ENCODE measurements at places on chromosomes 6 and 20. TPM values are rescaled to one million over a fixed set of nuclear protein-coding genes. Genes with fewer than 3 reads are reported as not detected.
A peak's percentile ranks its signal among the peaks of the same experiment; 100 is the strongest.

TSPYL1 gene
- 58.7 TPM for total RNA-seq

PARD6B gene
- 2.8 TPM for total RNA-seq

GRCh38 chr6:25874118-25874517, at the start of gene SLC17A3:
Gene SLC17A3, minus strand, starts transcription at chr6:25874243. Its CDS starts 5,856 bp downstream, at chr6:25868387.
- no peak within 1 kb of the TSS for H3K4me3 ChIP-seq
- no peak within 1 kb of the TSS for H3K27ac ChIP-seq
- no peaks in the 10 kb centered on the region for H3K4me1 ChIP-seq
- no peaks in the 10 kb centered on the region for H3K27me3 ChIP-seq
- DNase-seq = no peak
- H3K36me3 ChIP-seq = no peaks in the 10 kb centered on the region

DNA sequence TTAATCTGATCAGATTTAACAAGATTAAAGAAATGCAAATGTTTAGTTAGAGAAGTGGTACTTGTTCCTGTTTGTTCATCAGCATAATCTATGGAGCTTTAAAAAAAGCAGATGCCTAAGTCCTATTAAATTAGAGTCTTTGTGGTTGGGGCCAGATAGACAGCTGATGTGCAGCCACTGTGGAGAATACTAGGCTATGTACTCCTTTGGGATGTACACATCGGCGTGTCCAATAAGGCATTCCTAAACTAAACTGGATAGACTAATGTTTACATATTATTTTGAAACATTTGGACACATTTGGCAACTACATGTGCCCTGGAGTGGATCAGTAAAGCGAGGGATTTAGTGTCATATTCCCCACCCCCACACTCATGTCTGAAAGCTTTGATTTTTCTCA, 459.5 kb downstream of the LMBRD1 start:
- H3K4me3 ChIP-seq = no peak overlapping the region
- H3K4me1 ChIP-seq = no peaks in the 10 kb centered on the region
- H3K36me3 ChIP-seq = no peaks in the 10 kb centered on the region
- no peak for DNase-seq

DPPA5 gene
- not detected for total RNA-seq

TAAR8 gene
- not detected for total RNA-seq

KHDC1L gene
- total RNA-seq = not detected

OLIG3 gene
- not detected for total RNA-seq

NHSL1 gene
- total RNA-seq = 13.9 TPM

- H3K4me1 ChIP-seq = peaks cover 13% of the 10 kb centered on the region
- no peak for DNase-seq
- H3K27ac ChIP-seq = no peak overlapping the region
- no peaks in the 10 kb centered on the region for H3K36me3 ChIP-seq
- H3K27me3 ChIP-seq = peaks cover 20% of the 10 kb centered on the region
Measured at GRCh38 chr6:125753937-125754259, 4.5 kb downstream of the HEY2 start.

ZNF391 gene
- not detected for total RNA-seq

TDP2 gene
- total RNA-seq = 23.6 TPM

GRCh38 chr6:148044261-148044751, 298.3 kb upstream of the SASH1 start:
- peak; percentile 89 for DNase-seq
- no peaks in the 10 kb centered on the region for H3K27me3 ChIP-seq
- H3K36me3 ChIP-seq = no peaks in the 10 kb centered on the region
- H3K27ac ChIP-seq = peak overlapping the region; percentile 74
- H3K4me3 ChIP-seq = no peak overlapping the region
- H3K4me1 ChIP-seq = peaks cover 21% of the 10 kb centered on the region

HSPA12B gene
- not detected for total RNA-seq

TMC2 gene
- not detected for total RNA-seq

GRCh38 chr6:26355366-26355765, 9.6 kb upstream of the BTN3A2 start:
- DNase-seq = no peak
- no peak overlapping the region for H3K27ac ChIP-seq
- no peaks in the 10 kb centered on the region for H3K27me3 ChIP-seq
- H3K4me1 ChIP-seq = peaks cover 23% of the 10 kb centered on the region
- no peak overlapping the region for H3K4me3 ChIP-seq

GRCh38 chr6:5046430-5046829, 38.7 kb upstream of the PPP1R3G start:
- no peak overlapping the region for H3K4me3 ChIP-seq
- no peak overlapping the region for H3K27ac ChIP-seq
- peaks cover 9% of the 10 kb centered on the region for H3K4me1 ChIP-seq
- no peak for DNase-seq
- no peaks in the 10 kb centered on the region for H3K36me3 ChIP-seq

CAGE1 gene
- total RNA-seq = 0.08 TPM

- no peaks in the 10 kb centered on the region for H3K36me3 ChIP-seq
- DNase-seq = no peak
- no peaks in the 10 kb centered on the region for H3K27me3 ChIP-seq
- no peaks in the 10 kb centered on the region for H3K4me1 ChIP-seq
- no peak overlapping the region for H3K4me3 ChIP-seq
- no peak overlapping the region for H3K27ac ChIP-seq
Measured at GRCh38 chr20:52142757-52143156, 48.8 kb downstream of the ZFP64 start.

- no peaks in the 10 kb centered on the region for H3K27me3 ChIP-seq
- DNase-seq = no peak
- no peak overlapping the region for H3K27ac ChIP-seq
- peaks cover 8% of the 10 kb centered on the region for H3K4me1 ChIP-seq
- no peaks in the 10 kb centered on the region for H3K36me3 ChIP-seq
- no peak overlapping the region for H3K4me3 ChIP-seq
Measured at GRCh38 chr6:5541751-5542432, 280.6 kb downstream of the FARS2 start.

DNA sequence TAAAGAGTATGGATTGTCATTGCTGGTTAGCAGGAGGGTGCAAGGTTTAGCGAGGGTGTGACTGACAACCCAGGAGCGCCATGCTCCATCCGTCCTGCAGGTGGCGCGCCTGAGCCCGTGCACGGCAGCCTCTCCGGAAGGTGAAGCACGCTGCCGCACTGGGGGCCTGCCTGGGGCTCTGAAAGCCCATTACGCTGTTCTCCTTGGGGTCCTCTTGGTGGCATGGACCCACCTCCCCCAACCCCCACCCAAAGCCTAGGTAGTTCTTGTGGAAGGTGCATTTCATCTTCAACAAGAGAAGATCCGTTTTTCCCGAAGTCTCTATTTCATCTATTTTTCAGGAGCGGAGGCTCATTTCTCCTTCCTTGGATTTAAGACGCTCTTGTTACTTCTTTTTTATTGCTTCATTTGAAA, 197.4 kb upstream of the KCNG1 start:
- H3K36me3 ChIP-seq = no peaks in the 10 kb centered on the region
- no peak overlapping the region for H3K4me3 ChIP-seq
- H3K4me1 ChIP-seq = no peaks in the 10 kb centered on the region
- H3K27me3 ChIP-seq = peaks cover 10% of the 10 kb centered on the region
- DNase-seq = peak; percentile 32

DNA sequence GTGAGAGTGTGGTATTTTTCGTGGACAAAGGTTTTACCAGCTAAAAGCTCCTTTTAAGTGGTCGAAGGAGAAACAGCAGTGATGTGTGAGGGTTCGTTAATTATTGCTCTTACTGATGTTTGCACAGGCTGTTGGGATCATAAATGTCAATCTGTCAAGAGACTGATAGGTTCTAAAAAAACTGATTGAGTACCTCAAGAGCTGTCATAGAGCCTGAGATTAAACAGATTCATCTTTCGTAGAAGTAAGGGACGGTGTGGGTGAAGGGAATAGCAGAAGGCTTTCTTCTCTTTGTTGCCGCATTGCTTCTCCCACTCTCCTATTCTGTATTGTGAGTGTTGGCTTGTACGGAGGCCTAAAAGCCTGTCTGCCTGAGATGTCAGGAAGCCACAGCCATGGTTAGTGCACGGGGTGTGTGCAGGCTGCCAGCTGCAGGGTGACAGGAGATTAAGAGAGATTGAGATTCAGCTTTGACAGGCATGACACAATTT, 291.0 kb downstream of the ZFAND3 start:
- H3K4me3 ChIP-seq = no peak overlapping the region
- no peaks in the 10 kb centered on the region for H3K36me3 ChIP-seq
- H3K4me1 ChIP-seq = no peaks in the 10 kb centered on the region
- no peaks in the 10 kb centered on the region for H3K27me3 ChIP-seq

TMEM170B gene
- total RNA-seq = under 0.01 TPM

OR2J1 gene
- not detected for total RNA-seq

PROCR gene
- total RNA-seq = 22.0 TPM

DNA sequence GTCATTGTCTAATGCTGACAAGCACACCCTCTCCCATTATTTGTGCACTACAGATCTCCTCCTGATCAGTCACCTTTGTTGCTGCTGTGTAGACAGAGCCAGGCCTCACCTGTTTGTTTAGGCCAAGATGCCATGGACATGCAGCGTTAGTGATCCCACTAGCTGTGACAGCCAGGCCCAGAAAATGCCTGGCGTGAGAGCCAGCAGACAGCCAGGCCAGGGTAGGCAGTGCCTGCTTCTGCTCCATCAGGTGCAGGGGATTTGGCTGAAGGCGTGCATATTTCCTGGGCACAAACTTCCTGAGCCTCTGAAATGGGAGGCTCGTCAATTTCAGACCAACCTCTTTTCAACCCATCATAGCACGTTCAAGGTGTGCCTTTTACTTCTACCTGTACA, 27.3 kb downstream of the MANBAL start:
- H3K4me3 ChIP-seq = no peak overlapping the region
- peaks cover 28% of the 10 kb centered on the region for H3K4me1 ChIP-seq
- H3K27me3 ChIP-seq = no peaks in the 10 kb centered on the region
- H3K36me3 ChIP-seq = peaks cover 54% of the 10 kb centered on the region

FOXC1 gene
- total RNA-seq = 16.0 TPM

- no peak for DNase-seq
- no peaks in the 10 kb centered on the region for H3K4me1 ChIP-seq
- H3K4me3 ChIP-seq = no peak overlapping the region
- no peak overlapping the region for H3K27ac ChIP-seq
Measured at GRCh38 chr20:25065625-25066338, 7.8 kb upstream of the ACSS1 start.

DNA sequence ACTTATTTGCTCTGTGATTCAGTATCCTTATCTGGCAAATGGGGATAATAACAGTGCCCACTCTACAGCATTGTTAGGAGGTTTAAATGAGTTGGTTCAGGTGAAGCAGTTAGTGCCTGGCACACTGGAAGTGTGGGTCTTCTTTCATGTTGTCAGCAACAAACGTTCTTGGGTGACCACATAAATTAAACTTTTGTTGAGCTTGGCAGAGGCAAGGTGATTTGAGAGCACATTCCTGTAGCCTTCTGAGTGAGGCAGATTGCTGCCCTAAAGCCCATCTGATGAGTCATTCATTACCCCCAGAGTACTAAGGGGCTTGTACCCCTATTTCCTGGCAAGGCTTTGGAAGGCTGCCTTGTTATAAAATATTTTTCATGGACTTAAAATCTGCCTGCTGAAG, 25.8 kb downstream of the SEC23B start:
- H3K27me3 ChIP-seq = no peaks in the 10 kb centered on the region
- H3K4me1 ChIP-seq = no peaks in the 10 kb centered on the region
- no peak overlapping the region for H3K27ac ChIP-seq

CD24 gene
- total RNA-seq = 299 TPM

DNA sequence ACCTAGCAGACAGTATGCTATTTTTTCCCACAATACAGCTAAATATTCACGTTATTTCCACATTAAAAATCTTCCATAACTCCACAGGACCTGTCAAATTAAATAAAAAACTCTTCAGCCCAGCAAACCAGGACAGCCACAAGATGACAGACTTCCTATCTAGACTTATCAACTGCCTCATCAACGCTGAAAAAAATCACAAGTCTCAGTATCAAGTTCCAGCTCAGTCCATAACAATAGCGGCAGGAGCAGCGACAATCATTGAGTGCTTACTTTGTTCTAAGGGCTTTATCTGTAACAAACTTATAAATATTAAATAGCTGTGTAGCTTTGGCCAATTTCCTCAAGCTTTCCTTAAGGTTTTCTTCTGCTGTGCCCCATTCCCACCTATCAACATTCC, 24.7 kb downstream of the RCAN2 start:
- no peak overlapping the region for H3K4me3 ChIP-seq
- DNase-seq = no peak
- H3K27ac ChIP-seq = no peak overlapping the region
- no peaks in the 10 kb centered on the region for H3K36me3 ChIP-seq

GRCh38 chr6:108638993-108639392, 78.3 kb downstream of the FOXO3 start:
- no peaks in the 10 kb centered on the region for H3K36me3 ChIP-seq
- no peaks in the 10 kb centered on the region for H3K27me3 ChIP-seq
- no peak overlapping the region for H3K27ac ChIP-seq
- DNase-seq = no peak

DNA sequence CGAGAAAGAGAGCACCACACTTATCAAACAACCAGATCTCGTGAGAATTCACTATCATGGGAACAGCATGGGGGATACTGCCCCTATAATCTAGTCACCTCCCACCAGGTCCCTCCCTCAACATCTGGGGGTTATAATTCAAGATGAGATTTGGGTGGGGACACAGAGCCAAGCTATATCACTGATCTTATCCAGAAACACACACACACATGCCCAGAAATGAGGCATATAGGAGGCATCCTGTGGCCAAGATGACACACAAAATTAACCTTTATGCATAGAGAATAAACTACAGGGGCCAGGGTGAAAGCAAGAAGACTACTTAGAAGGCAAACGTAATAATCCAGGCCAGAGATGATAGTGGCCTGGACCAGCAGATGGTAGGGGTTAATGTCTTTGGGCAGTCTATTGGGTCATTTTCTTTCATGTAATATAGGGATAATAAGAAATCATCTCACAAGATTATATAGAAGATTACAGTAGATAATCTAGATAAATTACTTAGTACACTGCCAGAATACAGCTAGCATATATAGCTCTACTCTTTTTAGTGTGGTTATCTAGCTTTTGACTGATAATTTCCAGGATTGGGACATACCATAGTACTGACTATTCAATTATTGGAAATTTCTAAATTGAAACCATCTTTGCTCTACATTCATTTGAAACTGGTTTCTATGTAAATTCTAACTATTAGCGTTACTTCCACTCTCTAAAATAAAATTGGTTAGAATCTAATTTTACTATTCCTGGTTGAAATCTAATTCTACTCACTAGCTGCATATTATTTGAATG, 20.0 kb downstream of the RNF144B start:
- peaks cover 29% of the 10 kb centered on the region for H3K4me1 ChIP-seq
- H3K36me3 ChIP-seq = peaks cover 5% of the 10 kb centered on the region
- no peaks in the 10 kb centered on the region for H3K27me3 ChIP-seq
- H3K27ac ChIP-seq = peak overlapping the region; percentile 77
- H3K4me3 ChIP-seq = no peak overlapping the region

- H3K27me3 ChIP-seq = no peaks in the 10 kb centered on the region
- H3K4me1 ChIP-seq = no peaks in the 10 kb centered on the region
- no peak for DNase-seq
- no peak overlapping the region for H3K27ac ChIP-seq
- no peak overlapping the region for H3K4me3 ChIP-seq
Measured at GRCh38 chr6:108268845-108269244, 8.0 kb upstream of the SNX3 start.

MUC22 gene
- total RNA-seq = not detected
